ENCODE measurements at places on chromosomes 13 and 19.
A peak's percentile ranks its signal among the peaks of the same experiment; 100 is the strongest.

DNA sequence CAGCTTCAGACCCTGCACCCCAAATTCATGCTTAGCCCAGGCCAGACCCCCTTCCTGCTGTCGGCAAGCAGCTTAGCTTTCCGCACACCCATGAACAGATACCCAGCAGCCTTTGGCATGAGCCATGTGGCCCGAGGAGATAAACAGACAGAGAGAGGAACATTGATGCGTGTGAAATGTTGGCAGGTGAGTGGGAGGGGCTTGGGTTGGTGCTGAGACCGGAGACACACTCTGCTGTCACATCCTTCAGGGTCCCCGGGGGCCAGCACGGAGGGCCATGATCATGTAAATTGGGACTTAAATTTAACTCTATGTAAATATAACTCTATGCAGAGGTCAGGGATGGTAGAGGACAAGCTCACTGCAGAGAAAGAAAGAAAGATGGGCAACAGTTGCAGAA is 1.5 kb downstream of the CD22 start:
- DNase-seq, result no peak

DNA sequence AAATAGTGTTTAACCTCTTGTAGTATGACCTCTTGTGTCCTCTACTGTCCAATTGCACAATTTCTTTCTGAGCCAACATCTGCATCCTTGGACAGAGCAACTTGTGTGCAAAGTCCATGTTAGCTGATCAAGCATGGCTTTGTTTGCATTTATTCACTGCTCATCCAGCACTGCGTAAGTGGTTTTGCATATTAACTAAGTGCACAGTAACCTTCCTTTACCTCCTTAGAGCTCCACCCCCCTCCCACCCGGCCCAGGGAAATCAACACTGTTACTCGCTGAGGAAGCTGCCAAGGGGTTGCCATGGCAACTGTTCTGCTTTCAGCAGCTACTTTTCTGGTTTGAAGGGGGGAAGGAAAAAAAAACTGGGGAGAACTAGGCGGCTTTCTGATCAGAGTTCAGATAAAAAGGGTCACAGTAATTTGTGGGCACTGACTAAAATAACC is 153.5 kb upstream of the KLF12 start:
- peak; percentile 62 for DNase-seq

GRCh38 chr19:44747739-44748425 is 626 bp upstream of the BCL3 start:
- DNase-seq, result no peak

- no peak for DNase-seq
Measured at GRCh38 chr13:74103970-74104555, 30.1 kb downstream of the KLF12 start.

DNA sequence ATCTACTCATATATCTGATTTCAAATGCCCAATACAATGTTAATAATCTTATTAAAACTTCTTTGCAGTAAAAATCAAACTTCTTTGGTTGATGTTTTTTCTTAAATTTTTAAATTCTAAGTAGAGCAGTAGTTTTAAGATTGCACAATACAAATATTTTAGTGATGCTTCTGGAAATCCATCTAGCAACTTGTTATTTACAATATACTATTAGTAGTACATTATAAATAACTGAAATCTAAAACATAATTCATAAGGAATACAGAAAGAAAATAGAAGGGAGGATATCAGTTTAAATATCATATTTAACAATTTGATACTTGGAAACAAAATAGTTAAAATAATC is 569.7 kb downstream of the PCDH9 start:
- DNase-seq, result no peak

- no peak for DNase-seq
Measured at GRCh38 chr19:28436320-28436719, 776.6 kb downstream of the UQCRFS1 start.

DNA sequence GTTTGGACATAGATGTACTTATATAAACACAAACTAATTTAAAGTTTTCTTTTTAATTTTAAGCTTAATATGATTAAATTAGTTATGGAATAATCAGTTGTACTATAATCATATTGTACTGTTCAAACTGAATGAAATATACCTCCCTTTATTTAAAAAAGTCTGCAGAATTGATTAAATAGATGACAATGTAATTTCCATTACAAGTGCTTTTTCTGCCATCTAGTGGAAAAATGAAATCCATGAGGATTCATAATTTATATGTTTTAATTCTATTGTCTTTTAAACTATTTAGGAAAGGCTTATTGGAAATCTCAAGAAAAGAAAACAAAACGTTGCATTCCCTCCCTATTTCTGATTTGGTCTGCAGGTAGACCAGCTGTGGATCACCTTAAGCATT is 30.9 kb downstream of the MZT1 start:
- no peak for DNase-seq

DNA sequence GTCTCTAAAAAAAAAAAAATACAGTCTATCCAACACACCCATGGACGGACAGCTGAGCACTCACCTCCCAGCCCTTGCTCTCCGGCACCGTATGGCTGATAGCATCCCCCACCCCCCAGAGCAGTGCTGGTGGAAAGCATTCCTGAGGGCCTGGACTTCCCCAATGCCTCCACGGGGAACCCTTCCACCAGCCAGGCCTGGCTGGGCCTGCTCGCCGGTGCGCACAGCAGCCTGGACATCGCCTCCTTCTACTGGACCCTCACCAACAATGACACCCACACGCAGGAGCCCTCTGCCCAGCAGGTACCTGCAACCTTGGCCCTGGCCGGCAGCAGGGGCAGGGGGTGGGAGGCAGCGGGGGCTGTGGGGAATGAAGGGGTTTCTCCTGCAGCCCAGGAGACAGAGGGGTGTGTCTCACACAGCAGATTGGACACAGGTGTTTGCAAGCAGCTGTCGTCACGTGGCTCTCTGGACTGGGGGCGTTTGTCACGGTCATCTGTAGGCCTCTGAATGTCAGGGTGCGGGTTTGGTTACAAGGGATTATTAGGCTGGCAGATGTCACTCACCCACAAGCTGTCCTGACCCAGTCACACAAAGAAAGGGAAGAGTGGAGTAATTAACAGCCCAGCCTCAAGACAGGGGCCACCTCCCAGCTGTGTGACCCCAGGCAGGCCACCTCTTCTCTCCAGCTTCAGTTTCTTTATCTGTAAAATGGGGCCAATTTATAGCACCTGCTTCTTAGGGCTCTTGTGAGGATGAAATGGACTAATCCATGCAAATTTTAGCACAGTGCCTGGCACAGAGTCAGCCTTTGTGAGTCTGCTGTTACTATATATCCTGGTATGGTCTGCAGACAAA is 19.3 kb downstream of the PLD3 start:
- no peak for DNase-seq

GRCh38 chr13:100156788-100157187 is 67.9 kb downstream of the PCCA start:
- no peak for DNase-seq

- DNase-seq, result no peak
Measured at GRCh38 chr19:33612928-33613619, 8.7 kb upstream of the CHST8 start.

GRCh38 chr13:107733276-107733675 is 482.1 kb downstream of the LIG4 start:
- DNase-seq, result no peak

GRCh38 chr19:342128-342455 is 2.5 kb downstream of the MIER2 start:
- DNase-seq, result no peak

DNA sequence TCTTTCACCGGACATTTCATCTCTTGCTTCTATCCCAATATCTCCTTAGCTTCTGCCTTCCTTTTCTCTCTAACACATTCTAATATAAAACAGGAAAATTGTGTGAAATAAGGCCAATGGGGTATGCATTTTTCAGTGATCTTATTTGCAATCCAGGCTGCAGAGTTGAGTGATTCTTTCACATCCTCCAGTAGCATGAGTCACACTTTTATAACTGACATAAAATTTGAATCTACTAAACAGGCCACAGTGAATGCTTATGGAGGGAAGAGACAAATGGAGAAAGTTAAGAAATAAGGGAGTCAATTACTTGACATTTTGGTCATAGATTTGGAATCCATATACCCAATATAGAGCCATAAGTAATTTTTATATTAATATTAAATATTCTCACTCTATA is 1037.0 kb upstream of the SPRY2 start:
- no peak for DNase-seq

DNA sequence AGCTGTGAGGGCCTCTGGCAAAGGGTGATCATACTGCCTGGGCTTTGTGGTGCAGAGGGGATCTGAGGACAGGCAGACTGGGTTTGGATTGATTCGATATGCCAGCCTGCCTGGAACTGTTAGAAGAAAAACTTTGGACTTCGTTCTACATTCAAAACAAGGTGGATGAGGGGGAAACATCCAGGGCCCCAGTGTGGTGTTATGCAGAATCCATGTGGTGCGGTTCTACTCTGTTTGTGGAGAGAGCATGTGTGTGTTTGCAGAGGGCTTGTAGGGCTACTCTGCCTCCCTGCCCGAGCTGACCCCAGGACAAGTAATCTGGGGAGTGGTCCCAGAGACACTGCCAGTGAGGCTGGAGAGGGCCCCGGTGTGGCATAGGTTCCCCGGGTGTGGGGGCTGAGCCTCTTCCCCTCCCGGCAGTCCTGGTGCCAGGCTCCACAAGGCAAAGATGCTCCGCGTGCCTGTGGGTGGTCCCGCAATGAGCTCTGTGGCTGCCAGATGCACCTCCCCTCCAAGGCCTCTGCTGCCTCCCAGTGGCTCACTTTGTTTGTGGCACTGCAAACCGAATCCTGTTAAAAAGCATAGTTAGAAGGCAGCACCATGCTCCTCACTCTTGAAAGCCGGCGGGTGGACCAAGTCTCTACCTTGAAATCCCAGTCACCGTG is 22.3 kb upstream of the TFDP1 start:
- no peak for DNase-seq

- DNase-seq, result peak; percentile 98
Measured at GRCh38 chr19:11346104-11346940, at the start of the genes CCDC159 and TMEM205. Gene CCDC159 (plus strand): TSS chr19:11346519. CDS start chr19:11346607, 88 bp downstream. Gene TMEM205 (minus strand): TSS chr19:11346268. CDS start chr19:11345619, 649 bp downstream.

- DNase-seq, result no peak
Measured at GRCh38 chr19:49431330-49431749, 6.2 kb downstream of the GFY start.

DNA sequence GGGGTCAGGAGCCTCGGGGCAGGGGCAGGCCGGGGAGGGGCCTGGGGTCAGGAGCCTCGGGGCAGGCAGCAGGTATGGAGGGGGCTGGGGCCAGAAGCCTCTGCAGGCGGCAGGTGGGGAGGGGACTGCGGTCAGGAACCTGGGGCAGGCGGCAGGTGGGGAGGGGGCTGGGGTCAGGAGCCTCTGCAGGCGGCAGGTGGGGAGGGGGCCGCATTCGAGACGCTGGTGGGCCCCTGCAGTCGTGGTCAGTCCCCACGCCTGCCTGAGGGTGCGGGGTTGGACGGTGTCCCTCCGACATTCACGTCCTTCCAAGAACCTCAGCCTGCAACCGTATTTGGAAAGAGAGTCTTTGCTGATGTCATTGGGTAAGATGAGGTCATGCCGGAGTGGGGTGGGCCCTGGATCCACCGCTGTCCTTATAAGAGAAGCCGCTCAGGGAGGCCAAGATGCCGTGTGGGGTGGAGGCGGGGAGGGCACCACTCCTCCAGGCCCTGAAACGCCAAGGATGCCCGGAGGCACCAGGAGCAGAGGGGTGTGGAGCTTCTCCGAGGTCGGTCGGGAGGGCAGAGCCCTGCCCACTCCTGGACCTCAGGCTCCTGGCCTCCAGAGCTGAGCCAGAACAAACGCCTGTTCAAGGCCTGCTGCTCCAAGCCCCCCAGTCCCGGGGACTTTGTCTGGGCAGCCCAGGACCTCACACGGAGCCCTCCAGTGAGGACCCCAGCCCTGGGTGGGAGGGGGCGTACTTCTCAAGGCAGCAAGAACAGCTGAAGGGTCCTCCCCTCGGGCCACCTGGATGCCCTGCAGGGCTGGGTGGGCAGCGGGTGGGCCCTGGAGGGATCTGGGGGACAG is 30.1 kb downstream of the PIP5K1C start:
- no peak for DNase-seq

DNA sequence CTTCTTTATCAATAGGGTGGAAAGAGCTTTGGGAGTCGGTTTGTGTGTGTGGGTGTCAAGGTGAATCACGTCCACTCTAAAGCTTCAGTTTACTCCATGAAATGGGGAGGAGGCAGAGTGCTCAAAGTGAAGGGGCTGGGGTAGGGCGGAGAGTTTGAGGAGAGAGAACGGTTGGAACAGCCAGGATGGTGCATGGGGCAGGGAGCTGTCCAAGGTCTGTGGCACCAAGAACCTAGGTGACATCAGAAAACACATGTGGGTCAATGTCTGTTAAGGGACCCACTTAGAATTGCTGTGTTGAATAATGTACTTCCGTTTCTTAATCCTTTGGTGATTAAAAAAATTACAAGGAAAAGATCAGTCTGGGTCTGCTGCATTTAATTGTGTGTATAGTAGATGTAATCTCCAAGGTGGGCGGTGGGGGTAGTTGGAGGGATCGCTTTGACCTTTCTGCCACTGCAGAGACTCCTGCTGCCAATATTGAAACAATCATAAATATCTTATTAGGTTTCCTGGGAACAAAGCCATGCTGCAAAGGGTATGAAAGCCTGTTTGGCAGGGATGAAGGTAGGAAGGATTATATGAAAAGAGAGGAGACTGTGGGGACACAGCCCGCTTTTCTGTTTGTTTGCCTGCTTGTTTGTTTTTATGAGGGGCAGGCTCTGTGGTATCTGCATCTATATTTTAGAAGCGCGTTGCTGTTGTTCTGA is 122.3 kb downstream of the ATP8A2 start:
- no peak for DNase-seq

DNA sequence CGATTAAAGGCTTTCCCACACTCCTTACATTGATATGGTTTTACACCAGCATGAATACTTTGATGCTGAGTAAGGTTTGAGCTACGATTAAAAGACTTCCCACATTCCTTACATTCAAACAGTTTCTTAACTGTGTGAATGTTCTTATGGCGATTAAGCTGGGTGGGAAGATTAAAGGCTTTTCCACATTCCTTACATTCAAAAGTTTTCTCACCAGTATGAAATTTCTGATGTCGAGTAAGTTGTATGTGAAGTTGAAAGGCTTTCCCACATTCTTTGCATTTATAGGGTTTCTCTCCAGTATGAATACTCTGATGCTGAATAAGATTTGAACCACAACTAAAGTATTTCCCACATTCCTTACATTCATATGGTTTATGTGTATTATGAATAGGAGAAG is 20.0 kb downstream of the ZNF780B start:
- DNase-seq, result no peak

- DNase-seq, result no peak
Measured at GRCh38 chr13:93690139-93690538, 463.5 kb downstream of the GPC6 start.
